ENCODE measurements at places on chromosomes 16 and 17.

DNA sequence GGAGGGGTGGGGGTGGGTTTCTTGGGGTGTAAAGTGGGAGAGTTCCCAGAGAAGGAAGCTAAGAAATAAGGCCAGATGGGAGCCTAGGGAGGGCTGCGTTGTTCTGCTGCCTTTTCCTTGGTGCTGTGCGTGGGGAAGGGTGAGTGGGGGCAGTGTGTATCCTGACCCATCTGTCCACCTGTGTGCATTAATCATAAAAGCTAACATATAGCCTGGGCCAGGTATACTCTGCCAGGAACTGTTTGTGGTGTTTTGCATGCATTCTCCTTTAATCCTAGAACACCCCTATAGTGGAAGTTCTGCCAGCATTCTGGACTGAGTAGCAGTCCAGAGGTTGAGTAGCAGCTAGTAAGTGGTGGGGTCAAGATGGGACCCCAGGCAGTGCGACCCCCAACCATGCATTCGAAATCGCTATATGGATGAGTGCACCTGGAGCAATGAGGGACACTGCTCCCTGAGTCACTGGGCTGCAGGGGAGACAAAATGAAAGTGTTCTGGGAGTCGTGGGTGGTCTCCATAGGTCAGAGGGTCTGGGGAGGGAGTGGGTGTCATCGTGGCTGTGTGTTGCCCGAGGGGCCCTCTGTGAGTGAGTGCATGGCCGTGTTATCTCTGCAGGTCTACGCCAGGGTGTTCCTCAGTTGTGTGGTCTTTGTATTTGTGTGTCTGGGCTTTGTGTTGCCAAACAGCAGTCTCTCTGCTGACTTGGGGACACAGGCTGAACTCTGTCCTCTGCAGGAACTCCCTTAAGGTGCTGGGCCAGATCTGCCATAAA lies 1.3 kb downstream of the ERBB2 start:
- DNase-seq, result no peak

DNA sequence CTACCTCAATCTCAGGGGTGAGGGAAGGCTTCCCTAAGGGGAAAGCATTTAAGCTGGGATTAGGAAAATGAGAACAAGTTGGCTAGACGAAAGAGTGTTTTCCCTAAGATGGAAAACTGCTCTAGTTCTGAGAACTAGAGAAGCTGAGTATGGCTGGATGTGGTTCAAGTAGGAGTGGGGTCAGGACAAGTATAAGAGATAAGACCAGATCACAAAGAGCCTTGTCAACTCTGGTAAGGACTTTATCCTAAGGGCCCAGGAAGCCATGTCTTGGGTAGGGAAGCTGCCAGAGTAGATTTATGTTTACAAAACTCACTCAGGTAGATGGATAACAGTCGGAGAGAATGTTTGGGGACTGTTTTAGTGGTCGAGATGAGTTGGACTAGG lies 1.7 kb downstream of the ANKS4B start:
- no peak for DNase-seq

DNA sequence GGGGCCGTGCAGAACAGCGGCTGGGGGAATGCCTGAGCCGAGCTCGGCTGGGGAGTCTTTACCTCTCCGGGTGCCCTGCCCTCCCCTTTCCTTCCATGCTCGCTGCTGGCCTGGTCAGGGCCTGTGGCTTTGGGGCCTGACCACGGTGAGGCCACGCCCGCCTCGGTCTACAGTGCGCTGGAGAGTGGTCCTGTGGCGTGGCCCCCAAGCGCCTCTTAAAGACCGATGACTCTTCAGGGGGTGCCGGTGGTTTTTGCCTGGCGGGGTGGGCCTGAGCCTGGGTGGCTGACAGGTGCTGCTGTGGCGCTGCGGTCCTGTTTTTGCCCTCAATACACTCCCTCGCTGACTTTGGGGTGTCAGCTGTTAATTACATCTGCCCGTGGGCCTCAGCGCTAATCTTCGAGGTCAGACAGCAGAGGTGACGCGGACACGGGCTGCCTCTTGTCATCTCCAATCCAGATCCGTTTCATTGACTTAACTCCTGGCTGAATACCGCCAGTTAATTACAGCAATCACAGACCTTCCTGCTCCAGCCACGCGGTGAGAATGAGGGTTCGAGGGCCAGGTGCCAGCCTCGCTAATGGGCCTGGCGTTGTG lies 29.7 kb downstream of the GSE1 start:
- DNase-seq, result no peak

GRCh38 chr17:46942441-46943217 lies 19.7 kb downstream of the GOSR2 start:
- peak; percentile 17 for DNase-seq

DNA sequence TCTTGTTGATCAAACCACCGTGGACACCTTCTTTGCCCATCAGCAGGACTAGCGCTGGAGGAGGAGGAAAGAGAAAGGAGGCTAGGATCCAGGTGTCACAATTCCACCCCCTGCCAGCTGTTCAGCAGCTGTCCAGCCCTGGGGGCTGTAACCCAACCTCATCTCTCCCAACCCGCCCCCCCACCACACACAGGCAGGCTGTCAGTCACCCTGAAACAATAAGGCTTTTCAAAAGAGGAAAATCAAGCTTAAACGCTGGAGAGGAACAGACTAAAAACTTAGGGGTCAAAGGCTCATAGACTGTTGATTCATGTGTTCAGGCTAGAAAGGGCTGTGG lies 2.4 kb downstream of the PFN1 start:
- no peak for DNase-seq

Data from activated gamma-delta T cell treated with anti-CD3 and anti-CD28 coated beads, Interleukin-2, amount 50 U/mL, for 16 hours (primary cell).